ENCODE measurements at places on chromosomes 2 and 18. TPM values are rescaled to one million over a fixed set of nuclear protein-coding genes. Genes with fewer than 3 reads are reported as not detected.

The ACTG2 gene
- total RNA-seq: 0.39 TPM

The COLEC12 gene
- under 0.01 TPM for total RNA-seq

The AQP12A gene
- total RNA-seq: not detected

The ABI2 gene
- 25.1 TPM for total RNA-seq

The ANKRD44 gene
- 8.1 TPM for total RNA-seq

The GCG gene
- total RNA-seq: not detected

The OXER1 gene
- total RNA-seq: 2.0 TPM

The IRS1 gene
- 24.7 TPM for total RNA-seq

The PAIP2B gene
- total RNA-seq: 0.98 TPM

The CNTNAP5 gene
- total RNA-seq: not detected

The ANO7 gene
- total RNA-seq: not detected

The RGPD4 gene
- total RNA-seq: not detected

The NETO1 gene
- not detected for total RNA-seq

The DNAH6 gene
- total RNA-seq: 0.39 TPM

The ZSWIM2 gene
- total RNA-seq: not detected

The GREB1 gene
- total RNA-seq: under 0.01 TPM

The LIPG gene
- total RNA-seq: 0.39 TPM

The REG3G gene
- not detected for total RNA-seq

The GALNT14 gene
- total RNA-seq: not detected

The SP140 gene
- total RNA-seq: not detected

The STAT4 gene
- 12.3 TPM for total RNA-seq

The GPR75 gene
- 3.5 TPM for total RNA-seq

The ZC3H6 gene
- total RNA-seq: 7.1 TPM

The AQP12B gene
- not detected for total RNA-seq

The ORC2 gene
- 15.2 TPM for total RNA-seq

The ABCG8 gene
- not detected for total RNA-seq

The ANKRD30B gene
- under 0.01 TPM for total RNA-seq

The ACADL gene
- 0.22 TPM for total RNA-seq

The POTEJ gene
- not detected for total RNA-seq

The C2orf80 gene
- total RNA-seq: not detected

The NEB gene
- total RNA-seq: 2.7 TPM

The NEURL3 gene
- not detected for total RNA-seq

The CRYGA gene
- total RNA-seq: not detected

The APOB gene
- total RNA-seq: 0.22 TPM

All from placental epithelial cell (primary cell).